Placental epithelial cell (primary cell): ENCODE measurements at places on chromosomes 7 and 10. TPM values are rescaled to one million over a fixed set of nuclear protein-coding genes. Genes with fewer than 3 reads are reported as not detected.

Gene TM9SF3
- 69.1 and 132 TPM in 2 replicates for total RNA-seq

Gene CYP3A7
- 0.22 TPM in 1 of 2 replicates, not detected in the other for total RNA-seq

Gene GIMAP2
- total RNA-seq, result not detected in 2 replicates

Gene DNAJB12
- 27.5 and 32.1 TPM in 2 replicates for total RNA-seq

Gene BUB3
- total RNA-seq, result 126 and 163 TPM in 2 replicates

Gene NEURL1
- total RNA-seq, result 5.5 and 10.0 TPM in 2 replicates

Gene H2BK1
- not detected in 2 replicates for total RNA-seq
